AG08396 (cell line): ENCODE measurements at places on chromosomes 13 and 19.

DNA sequence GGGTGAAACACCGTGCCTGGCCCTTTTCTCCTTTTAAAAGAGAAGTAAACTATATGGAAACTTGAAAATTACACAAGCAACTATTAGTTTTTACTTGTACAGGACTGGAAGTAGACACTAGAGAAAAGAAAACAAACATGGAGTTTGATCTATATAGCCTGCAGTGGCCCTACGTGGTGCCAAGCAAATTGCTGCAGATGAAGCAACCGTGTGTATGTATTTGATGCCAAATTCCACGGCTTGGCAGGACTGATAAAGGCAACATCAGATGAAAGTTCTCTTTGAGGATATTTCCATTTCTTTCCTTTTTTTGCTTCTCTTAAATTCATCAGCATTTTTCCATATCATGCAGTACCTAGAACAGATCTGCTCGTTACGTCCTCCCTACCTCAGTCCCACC lies 49.8 kb downstream of the ATP8A2 start:
- no peak for DNase-seq

DNA sequence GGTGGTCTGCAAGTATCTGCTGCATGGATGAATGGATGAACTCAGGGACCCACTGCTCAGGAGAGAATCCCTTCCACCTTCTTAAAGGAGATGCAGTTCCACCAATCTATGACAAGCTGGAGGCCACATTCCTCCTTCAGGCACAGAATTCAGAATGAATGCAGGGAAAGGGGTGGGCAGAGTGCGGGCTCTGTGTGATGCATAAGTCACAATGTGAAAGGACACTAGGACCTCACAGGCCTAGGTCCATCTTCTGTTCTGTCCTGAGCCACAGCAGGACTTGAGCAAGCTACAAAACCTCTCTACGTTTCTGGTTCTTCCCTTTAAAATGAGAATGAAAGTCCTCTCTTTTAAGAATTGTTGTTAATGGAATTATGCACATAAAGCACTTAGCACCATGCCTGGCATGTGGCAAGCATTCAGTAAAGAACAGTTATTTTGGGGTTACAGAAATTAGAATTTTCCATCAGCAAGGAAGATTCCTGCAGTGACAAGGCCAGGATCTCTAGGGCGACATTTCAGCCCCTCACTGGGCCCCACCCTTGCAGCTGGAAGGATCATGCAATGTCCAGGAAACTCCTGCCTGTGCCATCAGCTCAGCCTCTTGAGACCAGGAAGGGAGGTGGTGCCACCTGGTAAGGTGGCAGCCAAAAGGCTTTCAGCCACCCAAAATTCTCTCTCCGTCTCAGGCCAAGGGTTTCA lies 38.7 kb downstream of the TSHZ3 start:
- DNase-seq, result no peak

- no peak for DNase-seq
Observed at GRCh38 chr13:31629085-31629780, 110.1 kb upstream of the RXFP2 start.

- no peak for DNase-seq
Observed at GRCh38 chr19:45063851-45064801, 12.2 kb downstream of the ZNF296 start.

DNA sequence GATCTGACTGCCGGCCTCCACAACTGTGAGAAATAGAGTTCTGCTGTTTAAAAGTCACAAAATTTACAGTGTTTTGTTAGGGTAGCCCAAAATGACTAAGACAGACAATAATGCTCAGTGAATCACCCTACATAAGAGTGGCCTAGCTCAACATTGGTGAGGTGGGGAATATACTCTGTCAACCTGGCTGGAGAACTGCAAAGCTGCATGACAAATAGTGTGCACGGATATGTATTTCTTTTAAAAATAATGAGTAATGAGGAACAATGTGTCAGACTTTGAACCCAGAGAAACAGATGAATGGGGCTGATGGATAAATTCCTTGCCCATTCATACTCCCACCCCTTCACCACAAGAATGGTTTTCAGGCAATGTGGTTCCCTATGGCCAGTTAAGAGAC lies 372.4 kb downstream of the SUCLA2 start:
- DNase-seq, result no peak

- no peak for DNase-seq
Observed at GRCh38 chr19:22595918-22596341, 38.2 kb upstream of the ZNF492 start.

- DNase-seq, result peak; percentile 92
Observed at GRCh38 chr19:15177269-15178116, 23.3 kb downstream of the NOTCH3 start.

DNA sequence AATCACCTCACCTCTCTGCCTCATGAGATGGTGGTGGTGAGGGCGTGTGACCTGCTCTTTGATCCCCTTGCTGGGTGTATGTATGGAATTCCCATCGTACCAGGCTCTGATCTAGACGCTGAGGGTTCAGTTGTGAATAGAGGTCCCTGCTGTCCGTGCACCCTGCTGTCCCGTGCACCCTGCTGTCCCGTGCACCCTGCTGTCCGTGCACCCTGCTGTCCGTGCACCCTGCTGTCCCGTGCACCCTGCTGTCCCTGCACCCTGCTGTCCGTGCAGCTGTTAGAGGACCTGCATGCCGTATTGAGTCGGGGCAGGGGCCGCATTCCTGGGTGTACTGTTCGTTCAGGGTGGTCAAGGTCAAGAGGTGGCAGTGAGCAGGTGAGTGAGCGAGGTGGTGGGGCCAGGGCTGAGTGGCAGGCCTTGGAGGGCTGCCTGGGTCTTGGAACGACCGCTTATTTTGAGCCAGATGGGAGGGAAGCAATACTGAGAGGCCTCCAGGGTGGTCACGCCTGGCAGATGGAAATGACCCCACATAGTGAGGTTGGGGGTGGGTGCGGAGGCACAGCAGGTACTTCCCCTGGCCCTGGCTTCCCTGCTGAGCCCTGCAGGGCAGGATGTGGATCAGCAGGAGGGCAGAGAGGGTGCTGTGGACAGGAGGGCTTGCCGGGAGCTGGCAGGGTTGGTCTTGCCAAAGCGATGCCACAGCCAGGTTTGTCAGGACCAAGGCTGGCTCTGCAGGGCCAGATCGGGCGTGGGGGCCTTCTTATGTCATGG lies 4.6 kb upstream of the EPN1 start:
- DNase-seq, result no peak
